ENCODE measurements at places on chromosomes 7 and 10.

GRCh38 chr10:113078282-113078907 lies 128.3 kb downstream of the TCF7L2 start:
- DNase-seq, result peak; percentile 7

DNA sequence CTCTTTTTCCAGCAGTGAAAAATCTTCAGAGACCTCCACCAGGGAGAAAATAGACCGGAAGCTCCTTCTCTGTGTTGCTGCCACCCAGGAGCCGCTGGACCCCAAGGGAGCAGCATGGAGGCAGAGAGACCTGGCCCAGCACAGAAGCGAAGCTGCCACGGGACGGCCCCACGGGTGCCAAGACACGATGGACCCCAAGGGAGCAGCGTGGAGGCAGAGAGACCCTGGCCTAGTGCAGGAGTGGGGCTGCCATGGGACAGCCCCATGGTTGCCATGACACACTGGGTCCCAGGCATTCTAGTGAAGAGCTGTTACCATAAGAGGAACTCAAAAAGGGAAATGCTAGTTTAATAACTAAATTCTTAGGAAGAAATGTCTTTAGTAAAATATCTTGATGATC lies 186.3 kb downstream of the PTPRN2 start:
- DNase-seq, result no peak

DNA sequence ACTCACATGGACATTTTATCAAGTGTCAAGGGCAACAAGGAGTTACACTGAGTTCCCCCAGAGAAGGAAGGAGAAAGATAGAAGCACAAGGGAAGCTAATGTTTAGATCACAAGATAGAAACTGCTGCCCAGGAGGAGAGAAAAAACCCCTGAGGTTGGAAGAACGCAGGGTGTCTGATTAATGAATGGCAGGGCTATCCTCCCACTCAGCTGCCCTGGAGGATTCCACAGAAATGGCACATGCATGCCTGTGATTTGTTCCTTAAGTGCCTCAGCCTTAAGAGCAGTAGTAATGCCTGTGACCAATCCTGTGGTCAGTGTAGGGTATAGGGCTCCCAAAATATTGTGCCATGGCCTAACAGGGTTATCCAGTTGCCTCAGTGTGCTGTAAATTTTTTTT lies 20.2 kb downstream of the DNAJB9 start:
- peak; percentile 72 for DNase-seq

DNA sequence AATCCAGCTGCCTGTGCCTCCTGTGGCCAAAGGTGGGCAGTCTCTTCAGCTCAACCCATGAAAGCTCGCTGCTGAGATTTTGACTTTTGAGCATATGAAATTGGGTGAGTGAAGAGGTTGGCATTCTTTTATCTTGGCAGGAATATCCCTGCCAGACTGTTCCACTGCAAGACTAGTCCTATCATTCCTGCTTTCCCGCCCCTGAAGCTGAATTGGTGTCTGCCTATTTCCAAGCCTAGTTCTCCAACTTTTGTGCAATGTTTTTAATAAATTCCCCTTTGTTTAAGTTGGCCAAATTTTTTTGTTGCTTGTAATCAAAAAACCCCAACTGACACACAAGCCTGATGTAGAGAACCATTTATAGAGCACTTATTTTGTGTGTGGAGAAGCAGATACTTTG lies 34.8 kb upstream of the BICC1 start:
- no peak for DNase-seq

DNA sequence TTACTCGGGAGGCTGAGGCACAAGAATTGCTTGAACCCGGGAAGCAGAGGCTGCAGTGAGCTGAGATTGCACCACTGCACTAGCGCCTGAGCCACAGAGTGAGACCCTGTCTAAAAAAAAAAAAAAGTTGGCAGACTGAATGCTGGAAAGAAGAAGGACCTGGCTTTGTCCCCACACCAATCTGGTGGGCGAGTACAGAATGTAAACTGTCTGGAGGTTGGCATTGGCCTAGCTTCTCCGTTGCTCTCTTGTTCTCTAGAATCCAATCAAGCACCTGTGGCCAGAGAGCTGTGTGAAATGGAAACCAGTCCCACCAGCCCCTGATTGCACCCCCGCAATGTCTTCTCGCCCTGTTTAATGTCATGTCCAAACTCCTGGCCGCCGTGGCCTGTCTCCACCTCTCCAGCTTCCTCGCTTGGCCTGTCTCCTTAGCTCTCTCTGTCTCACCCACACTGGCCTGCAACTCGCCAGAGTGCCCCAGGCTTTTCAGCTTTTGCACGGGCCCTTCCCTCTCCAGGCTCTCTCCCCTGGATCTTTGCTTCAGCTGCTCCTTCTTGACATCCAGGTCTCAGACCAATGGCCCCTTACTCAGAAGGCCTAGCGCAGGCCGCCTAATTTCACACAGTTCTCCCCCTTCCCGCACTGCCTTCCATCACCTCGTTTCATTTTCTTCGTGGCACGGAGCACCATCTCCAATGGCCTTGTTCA lies 670 bp upstream of the AGK start:
- DNase-seq, result peak; percentile 43

- no peak for DNase-seq
These were observed 27.1 kb upstream of the SEMA3C start for GRCh38 chr7:80945976-80946375.

GRCh38 chr7:154937837-154938236 lies 65.1 kb downstream of the PAXIP1 start:
- no peak for DNase-seq

DNA sequence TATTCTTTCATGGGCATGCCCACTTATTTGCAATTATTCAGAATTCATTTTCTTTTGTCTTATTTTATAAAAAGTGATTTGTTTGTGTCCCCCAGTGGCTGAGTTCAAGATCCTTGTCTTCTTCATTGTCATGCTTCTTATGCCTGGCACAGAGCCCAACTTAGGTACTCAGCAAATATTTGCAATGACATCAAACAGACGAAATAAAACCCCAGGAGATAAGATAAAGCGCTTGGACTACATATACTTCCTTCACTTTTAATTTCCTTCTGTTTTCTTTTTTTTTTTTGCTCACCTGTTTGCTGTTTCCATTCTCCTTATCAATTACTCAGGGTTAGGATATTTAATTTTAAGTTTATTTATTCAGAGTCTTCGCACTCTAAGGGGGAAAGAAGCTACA lies 225.0 kb downstream of the SDHAF3 start:
- DNase-seq, result no peak

DNA sequence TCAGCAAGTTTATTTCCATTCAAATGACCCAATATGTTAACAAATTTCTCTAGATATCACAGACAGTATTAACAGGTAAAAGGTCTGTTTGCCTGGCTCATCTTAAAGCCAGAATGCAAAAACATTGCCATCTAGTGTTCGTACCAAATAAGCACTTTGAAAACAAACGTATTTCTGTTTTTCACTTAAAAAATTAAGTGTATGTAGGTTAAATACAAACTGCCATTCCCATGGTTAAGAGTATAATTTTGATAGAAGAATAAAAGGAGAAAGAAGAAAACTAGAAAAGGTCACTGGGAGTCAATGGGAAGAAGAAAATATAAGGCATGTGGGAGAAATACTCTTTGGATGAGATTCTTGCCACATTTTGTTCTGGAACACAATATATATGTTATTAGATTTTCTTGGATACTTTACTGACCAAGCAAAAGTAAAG lies 51.0 kb downstream of the ORC5 start:
- DNase-seq, result peak; percentile 51

GRCh38 chr7:142925413-142925812 lies 8.1 kb downstream of the TRPV5 start:
- peak; percentile 16 for DNase-seq

DNA sequence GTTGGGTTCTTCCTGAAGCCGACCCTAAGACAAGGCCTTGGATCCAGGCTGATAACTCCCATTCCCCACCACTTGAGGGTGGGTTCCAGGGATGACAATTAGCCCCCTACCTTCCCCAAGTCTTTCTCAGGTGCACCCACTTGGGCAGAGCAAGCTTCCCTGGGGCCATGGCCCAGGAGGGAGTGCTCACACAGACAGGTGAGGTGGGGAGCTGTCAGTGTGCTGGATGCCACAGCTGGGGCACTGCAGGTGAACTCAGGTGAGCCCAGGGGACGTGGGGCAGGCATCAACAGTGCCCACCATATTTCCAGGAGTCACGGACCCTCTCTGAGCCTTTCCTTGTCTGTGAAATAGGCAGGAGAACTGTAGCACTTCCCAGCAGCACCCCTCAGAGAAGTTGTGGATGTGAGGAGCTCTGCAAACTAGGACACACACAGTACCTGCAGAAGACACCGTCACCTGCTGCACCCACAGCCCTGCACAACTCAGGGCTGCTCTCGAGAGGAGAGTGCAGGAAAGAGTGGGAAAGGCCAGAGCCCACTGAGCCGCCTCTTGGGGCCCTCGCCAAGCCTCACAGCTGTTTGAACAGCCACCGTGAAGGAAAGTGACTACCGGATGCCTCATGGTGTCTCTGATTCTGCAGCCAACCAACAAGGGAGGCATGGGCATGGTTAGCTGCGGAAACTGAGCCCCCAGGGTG lies 17.9 kb downstream of the SH3PXD2A start:
- DNase-seq, result no peak

DNA sequence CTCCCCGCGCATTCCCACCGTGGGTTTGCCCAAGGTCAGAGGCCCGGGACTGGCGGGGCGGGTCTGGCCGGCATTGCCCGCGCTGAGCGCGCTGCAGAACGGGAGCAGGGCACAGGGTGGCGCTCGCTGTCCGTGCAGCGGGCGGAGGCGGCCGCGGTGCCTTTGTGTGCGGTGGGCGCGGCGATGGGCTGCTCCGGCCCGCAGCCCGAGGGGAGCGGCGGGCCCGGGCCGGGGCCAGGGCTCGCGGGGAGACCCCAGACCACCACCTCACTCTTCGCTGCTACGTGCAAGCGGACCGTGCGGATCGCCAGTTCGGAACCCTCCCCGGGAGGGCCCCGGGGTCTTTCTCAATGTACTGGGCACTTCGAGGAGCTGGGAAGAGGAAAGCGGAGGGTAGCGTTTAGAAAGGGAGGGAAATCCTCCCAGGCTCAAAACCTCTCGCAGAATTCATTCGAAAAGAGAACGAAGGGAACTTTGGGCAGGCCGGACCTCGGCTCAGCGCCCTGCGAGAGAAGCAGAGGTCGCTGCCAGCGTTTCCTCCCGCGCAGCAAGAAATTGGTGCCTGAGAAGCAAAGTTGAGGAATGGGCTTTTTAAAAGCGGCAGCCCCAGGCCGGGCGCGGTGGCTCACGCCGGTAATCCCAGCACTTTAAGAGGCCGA lies 8.5 kb downstream of the SP8 start:
- DNase-seq, result peak; percentile 64

DNA sequence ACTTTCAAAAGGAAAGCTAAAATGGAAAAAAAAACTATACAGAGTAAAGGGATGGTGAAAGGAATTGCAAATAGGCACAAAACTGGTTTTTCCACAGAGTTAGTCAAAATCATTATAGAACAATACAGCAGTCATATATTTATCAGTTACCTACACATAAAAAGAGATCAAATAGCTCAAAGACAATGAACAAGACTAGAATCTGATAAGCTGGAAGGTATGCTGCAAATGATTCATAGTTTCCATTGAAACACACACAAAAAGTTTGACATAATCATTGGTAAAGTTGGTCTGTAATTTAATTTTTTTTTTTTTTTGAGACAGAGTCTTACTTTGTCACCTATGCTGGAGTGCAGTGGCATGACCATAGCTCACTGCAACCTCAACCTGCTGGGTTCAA lies 92.4 kb upstream of the SGCE start:
- no peak for DNase-seq

DNA sequence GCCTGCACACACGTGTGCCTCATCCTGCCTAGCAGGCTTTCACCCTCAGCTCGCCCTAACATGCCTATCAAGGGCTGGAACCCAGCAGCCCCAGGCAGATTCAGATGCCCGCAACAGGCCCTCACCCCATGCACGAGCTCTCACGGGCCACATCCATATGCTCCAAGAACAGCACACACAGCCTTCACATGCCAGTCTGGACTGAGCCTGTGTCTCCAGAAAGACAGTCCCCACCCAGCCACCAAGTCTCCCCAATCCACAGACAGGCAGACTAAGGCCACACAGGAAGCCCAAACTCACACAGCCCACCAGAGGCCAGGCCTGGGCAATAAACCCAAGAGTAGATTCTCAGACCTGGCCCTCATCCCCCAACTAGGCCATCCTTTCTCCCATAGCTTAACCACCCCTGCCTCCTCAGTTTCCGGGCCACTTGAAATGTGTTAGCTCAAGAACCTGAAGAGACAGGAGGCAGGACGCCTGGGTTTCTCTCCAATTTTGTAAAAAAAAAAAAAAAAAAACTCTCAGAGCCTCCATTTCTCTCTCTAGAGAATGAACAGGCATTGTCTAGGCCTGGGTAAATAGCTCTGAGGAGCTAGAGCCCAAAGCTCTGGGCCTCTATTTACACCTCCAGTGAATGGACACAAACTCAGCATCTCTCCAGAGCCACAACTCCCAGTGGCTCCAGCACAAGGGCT lies 6.8 kb downstream of the LDB1 start:
- DNase-seq, result no peak

DNA sequence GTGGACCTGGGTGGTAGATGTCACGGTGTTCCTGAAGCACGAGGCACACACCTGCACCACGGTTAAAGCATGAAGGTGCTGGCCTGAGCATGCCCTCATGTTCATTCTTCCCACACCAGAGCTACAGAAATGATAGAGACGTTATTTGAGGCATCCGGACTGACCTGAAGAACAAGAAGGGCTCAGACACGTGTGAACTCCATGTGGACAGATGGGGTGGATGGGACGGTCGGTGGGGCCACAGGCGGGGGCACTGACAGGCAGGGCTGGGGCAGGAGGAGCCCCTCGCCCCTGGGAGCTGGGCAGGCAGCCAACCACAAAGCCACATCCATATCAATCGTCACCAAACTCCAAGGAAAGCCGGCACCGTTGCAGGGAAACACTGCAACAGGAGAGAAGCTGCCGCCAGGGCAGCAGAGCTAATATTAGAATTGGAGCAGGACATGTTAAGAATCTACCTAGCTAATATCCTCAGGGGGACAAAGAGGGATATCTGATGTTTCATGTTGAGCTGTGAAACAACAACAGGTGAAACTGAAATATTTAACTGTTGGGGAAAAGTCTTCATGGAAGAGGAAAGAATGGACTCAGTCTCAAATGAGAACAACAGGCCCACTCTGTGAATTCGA lies 37.8 kb upstream of the DIP2C start:
- DNase-seq, result no peak

DNA sequence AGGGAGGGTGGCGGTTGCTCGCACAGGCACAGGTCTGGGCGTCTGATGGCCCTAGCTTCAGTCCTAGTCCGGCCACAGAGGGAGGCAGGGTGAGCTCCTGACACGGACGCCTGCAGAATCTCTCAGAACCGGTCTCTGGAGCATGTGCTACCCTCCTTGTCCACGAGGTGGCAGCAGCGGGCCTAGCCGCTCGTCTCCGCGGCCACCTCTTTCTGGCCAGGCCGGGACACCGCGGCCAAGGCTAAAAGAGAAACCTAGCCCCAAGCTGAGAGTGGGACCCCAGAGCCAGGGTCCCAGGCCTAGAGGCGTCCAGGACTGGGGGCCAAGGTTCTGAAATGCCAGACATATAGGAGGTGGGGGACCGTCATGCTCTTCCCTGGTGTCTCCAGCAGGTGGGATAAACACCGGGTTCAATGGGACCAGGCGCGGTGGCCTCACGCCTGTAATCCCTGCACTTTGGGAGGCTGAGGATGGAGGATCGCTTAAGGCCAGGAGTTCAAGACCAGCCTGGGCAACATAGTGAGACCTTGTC lies 3.2 kb upstream of the LAT2 start:
- peak; percentile 78 for DNase-seq

All from NCI-H82 (cell line).